ENCODE measurements at places on chromosomes 2 and 18. TPM values are rescaled to one million over a fixed set of nuclear protein-coding genes. Genes with fewer than 3 reads are reported as not detected.

DNA sequence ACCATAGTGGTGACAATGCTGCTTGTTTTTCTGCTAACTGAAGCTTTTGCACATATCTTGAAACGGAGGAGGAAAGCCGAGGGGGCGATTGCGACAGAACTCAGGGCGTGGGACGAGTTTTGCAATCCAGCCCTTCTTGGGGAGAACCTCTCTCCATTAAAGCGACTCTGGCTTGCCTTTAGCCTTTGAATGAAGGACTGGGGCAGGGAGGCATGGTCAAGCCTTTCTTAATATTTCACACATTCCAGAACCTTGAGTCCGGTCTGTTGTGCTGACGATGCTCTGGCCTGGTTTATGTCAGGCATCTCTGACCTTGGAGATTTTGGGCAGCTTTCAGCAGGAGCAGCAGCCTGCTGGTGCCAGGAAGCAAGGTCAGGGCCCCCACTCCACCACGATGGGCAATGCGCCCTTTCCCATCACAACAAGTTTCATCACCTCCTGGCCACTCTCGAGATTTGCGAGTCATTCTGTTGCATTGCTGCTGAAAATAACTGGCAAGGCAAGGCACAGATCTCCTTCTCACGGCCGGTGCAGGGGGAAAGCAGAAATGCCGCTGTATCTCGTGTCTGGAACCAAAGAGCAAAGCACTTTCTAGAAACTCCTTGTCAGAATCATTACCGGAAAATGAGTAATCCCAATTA, 10.8 kb downstream of the EMILIN2 start:
- peak; percentile 90 for DNase-seq

- DNase-seq = no peak
Observed at GRCh38 chr2:135157856-135158255, 105.8 kb downstream of the RAB3GAP1 start.

- no peak for DNase-seq
Observed at GRCh38 chr2:40827392-40827791, 375.5 kb upstream of the SLC8A1 start.

DNA sequence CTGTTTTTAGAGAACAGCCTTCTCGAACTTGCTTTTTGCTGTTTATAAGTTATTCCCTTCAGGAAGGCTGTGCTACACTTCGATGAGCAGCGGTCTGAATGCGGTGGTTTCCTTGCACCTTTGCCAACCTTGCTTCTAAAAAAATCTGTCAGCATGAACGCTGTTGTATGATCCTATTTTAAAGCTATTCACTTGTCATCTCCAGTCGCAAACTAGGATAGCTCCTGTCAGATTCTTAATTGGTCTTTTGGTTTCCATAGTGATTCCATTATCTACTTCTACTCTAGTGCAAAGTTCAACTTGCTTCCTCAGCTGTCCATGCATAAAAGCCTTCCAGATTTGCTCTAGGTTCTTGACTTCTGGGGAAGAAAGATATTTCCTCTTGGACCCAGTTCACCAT, 76.3 kb upstream of the GALNT3 start:
- no peak for DNase-seq

DNA sequence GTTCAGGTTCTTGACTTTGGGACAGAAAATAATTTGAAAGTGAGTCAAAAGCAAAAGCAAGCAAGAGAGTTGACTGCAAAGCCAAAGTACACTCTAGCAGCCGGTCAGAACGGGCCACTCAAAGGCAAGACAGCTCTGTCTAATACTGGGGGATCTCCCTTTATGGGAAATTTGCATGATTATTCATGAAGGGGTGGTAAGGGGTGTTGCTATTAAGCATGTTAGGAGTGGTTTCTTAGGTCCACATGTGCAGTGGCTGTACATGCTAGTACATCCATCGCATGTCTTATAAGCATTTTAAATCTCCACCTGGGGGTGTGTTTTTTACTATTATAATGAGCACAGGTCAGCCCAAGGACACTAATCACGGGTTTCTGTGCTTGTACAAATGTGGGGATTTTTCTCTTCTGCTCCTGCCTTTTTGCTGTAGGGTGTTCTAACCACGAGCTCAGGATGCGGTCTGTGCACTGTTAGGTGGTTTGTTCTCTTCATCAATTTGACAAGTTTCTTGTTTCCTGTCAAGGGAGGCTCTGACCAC, 60.2 kb upstream of the SPP2 start:
- DNase-seq = no peak

GRCh38 chr2:99743146-99743545, 253.3 kb upstream of the REV1 start:
- no peak for DNase-seq

- no peak for DNase-seq
Observed at GRCh38 chr2:69837533-69837932, 8.1 kb downstream of the GMCL1 start.

- DNase-seq = no peak
Observed at GRCh38 chr2:144349674-144350073, 170.2 kb downstream of the ZEB2 start.

DNA sequence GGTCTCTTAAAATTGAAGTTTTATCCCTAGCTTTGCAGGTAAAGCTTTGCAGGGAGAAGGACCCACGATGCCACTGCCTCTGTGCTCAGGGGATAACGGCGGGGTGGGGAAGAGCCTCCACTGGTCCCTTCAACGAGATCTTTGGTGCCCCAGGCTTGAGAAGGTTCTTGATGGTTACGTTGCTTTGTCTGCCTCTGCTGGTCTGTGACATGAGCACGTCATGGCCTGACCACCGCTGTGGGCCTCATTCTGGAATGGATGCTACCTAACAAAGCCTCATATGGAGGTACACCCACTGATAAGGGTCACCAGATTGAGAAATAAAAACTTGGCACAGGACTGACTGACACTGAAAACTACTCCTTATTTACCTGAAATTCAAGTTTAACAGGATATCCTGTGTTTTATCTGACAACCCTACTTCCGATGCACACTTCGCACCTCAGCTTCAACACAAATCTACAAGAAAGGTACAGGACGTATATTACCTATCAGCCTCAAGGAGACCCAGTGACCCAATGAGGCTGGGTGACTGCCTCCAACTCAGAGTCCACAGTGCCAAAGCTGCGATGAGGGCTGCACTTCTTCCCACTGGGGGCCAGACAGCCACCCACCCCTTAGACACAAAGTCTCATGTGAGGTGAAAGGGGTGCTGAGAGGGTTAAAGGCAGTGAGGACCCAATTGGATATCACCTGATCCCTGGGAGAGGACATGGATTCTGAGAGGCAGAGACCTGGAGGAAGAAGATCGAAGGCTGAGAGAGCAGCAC, 64.9 kb downstream of the EIPR1 start:
- DNase-seq = peak; percentile 61

- DNase-seq = peak; percentile 66
Observed at GRCh38 chr2:226115102-226115831, 684.4 kb downstream of the IRS1 start.

GRCh38 chr2:83587309-83587708, 871.8 kb downstream of the SUCLG1 start:
- DNase-seq = no peak

The CD207 gene
- total RNA-seq = not detected

The IL1RL2 gene
- 1.2 TPM for total RNA-seq

The CSRNP3 gene
- 2.7 TPM for total RNA-seq

The NT5C1B gene
- not detected for total RNA-seq
